ENCODE measurements at places on chromosomes 11 and 22.
A peak's percentile ranks its signal among the peaks of the same experiment; 100 is the strongest.

- peak; percentile 67 for DNase-seq
Observed at GRCh38 chr11:66068923-66069714, 953 bp upstream of the PACS1 start.

DNA sequence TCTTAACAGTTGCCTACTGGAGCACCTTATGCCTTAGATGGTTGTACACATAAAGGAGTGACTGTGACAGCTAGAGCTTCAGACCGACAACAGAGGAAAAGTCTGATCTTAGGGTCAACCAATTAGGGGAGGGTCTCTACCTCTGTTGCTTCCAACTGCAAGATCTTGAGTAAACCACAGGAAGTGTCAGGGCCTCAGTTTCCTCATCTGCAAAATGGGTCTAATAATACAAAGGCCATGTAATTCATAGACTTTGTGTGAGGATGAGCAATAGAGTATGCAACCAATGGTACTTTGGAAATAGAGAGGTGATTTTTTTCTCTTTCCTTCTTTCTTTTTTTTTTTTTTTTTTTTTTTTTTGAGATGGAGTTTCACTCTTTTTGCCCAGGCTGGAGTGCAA lies 16.4 kb upstream of the ANO1 start:
- DNase-seq, result no peak

- DNase-seq, result no peak
Observed at GRCh38 chr11:134535029-134536025, 123.3 kb upstream of the B3GAT1 start.

DNA sequence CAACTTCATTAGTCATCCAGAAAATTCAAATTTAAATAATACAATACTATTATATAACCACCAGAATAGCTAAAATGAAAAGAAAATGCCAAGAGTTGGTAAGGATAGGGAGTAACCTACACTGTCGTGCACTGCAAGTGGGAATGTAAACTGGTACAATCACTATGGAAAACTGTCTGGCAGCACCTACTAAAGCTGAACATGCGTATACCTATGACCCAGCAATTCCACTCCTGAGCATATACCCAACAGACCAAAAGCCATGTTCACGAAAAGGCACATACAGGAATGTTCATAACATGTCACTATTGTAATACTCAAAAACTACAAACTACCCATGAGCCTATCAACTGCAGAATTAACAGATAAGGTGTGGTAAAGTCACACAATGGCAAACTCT lies 32.7 kb downstream of the DENND5A start:
- DNase-seq, result no peak

DNA sequence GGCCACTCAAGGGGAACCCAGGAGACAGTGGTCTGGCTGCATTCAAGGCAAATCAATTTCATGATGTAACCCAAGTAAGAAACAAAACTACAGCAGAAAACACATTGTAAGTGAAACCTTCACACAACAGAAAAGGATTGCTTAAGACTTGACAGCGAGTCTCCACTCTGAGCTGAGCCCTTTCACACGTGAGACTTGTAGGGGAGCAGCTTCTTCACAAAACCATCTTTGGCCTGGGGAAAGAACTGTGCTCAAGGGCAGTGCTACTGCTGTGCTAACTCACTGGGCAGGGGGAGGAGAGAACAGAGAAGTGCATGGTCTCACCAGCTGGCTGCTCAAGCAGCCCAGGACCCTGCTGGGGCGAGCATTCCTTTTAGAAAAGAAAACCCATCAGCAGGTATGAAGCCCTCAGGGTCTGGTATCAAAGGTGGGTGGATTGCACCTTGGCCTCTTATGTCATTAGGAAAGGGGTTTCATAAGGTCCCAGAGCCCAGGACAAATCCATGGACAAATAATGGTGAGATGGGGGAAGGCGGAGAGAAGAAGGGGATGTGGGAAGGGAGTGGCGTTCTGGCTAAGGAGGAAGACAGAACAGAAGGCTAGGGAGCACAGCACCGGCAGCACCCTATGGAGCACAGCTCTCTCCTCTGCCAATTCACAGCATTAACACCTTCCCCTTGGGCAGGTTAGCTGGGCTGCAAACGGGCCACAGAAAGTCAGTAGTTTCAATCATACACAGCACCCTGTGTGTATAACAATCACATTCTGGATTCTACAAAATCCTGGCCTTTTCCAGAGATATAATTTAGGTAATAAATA lies 20.6 kb upstream of the RAPSN start:
- no peak for DNase-seq

GRCh38 chr11:117019871-117020270 lies 78.4 kb downstream of the SIK3 start:
- no peak for DNase-seq

DNA sequence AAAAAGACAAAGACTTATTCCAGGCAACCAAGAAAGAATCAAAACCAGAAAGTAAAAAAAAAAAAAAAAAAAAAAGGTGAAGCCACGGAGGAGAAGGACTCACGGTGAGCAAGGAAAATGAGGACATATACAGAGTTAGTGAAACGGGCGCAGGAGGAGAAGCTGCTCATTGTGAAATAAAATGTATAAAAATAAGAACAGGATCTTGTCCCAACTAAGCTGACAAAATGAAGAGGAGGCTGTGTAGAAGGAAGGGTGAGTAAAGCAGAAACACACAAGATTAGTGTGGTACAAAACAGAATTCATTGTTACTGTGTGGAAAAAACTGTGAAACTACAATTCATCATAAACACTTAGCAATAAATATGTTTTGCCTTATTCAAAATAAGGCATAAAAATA lies 7.6 kb downstream of the IL17REL start:
- no peak for DNase-seq

- no peak for DNase-seq
Observed at GRCh38 chr11:26043665-26044064, 288.3 kb upstream of the ANO3 start.

DNA sequence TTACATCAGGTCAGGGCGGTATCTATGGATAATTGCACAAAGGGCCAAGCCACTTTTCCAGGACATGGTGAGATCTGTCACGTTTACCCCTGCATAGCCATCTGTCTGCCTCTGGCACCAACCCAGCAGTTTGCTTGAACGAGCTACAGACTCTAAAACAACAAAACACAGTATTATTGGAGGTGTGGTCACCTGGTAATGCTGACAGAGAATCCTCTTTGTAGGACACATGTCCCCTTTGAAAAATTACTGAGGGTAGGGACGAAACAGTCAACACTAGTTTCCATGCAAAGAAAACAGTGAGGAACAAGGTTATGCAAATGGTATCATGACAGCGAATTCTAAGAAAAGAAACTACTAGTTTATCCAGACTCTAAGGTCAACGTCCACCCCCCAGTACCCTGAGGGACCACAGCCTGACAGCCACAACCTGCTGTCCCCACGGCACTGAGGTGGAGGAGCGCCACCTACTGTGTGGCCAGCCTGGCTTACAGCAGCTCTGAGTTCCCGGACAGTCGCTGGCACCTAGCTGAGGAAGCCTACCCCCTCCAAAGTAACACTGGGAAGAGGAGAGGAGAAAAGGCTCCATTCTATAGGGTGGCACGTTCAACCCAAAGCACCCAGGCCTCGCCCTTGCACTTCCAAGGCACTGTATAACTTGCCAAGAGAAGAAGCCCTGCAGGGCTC lies 117.4 kb upstream of the BID start:
- no peak for DNase-seq

- no peak for DNase-seq
Observed at GRCh38 chr22:21659864-21660525, 5.8 kb upstream of the PPIL2 start.

DNA sequence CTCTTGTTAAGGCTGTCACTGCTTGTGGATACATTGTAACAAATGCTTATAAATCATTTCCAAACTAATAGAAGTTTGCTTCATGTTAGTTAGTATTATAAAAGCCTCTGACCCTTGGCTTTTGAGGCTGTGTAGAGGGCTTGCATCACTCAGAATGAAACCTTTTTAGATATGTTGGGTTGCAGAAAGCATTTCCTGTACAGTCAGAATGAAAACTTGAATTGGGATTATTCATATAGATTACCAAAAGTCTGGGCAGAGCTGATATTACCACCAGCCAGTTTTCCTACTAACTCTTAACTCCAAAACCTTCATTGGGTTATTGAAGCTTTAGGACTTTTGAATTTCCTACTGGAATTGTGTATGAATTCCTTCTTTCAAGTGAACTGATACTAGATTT lies 12.0 kb downstream of the KMT2A start:
- DNase-seq, result peak; percentile 66

DNA sequence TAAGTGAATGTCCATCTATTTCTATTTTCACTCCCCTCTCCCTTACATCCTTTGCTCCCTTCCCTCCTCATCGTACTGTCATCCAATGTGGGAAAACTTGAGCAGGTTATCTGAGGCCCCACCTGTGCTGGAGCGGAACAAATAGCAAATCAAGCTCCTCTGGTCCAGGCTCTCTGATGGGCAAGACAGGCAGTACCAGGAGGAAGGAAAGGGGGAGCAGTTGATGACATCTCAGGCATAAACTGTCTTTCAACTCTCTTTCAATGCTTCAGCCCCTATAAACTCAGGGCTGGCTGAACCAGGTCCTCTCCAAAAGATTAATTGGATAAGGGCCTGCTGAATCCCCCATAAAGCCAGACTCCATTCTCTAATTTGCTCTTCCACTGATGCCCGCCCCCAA lies 1.5 kb upstream of the CCKBR start:
- no peak for DNase-seq

- DNase-seq, result peak; percentile 22
Observed at GRCh38 chr11:47329987-47330931, 22.2 kb downstream of the MYBPC3 start.

- no peak for DNase-seq
Observed at GRCh38 chr22:37118083-37118482, 8.6 kb upstream of the TMPRSS6 start.

GRCh38 chr11:73380331-73380730 lies 4.1 kb downstream of the RELT start:
- no peak for DNase-seq

DNA sequence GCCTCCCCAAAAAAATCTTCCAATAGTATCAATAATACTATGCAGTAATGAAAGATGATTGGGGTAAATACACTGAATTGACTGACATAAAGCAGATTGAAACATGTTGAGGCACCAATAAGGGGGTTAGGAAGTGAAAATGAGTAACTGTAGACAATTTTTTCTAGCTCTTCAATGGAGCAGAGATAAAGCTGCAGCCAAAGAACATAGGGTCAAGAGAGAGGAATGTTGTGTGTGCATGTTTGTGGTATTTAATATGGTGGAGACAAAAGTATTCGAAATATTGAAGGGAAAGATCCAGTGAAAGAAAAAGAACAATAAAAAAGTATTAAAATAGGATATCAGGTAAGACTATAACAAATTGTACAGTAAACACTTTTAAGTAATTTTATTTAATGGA lies 450.0 kb upstream of the CCDC179 start:
- DNase-seq, result peak; percentile 16

DNA sequence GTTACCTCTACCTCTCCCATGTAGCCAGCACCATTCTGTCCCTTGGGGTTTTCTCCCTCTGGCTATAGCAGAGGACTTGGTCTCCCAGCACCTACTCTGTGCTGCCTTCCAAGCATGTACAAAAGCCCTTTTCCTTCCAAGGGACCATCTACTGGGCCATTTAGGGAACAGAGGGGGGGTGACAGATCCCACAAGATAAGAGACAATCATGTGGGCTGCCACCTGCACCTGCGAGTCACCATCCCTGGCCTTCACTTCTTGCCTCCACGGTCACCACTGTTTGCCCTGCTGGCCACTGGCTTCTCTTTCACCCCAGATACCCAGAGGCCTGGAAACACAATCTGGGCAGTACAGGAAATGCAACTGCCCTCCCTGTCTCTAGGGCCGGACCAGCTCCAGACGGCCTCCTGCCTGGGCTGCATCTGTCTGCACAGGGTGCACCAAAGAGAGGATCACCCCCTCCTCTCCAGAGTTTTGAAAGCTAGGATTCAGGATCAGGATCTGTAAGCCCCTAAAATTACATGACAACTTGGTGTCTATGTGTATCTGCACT lies 160.8 kb upstream of the NECTIN1 start:
- DNase-seq, result no peak

GRCh38 chr22:24112188-24112587 lies 69.1 kb upstream of the SUSD2 start:
- DNase-seq, result peak; percentile 42

DNA sequence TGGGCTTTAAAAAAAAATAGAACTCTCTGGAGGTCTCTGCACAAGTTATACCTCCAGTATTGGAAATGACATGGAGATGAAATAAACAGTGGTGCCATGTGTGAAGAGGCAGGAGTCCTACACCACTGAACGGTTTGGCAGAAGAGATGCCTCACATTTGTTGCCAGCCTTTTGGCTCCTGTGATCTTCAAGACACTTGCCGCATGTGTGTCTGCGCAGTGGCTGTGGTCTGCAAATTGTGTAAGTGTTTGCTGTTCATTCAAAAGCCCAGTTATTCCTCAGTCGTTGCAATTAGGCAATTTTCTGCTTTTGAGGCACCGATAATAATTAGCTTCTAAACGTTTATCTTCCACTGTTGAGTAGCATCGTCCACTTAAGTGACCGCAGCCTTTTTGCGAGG lies 319.1 kb downstream of the BRD1 start:
- no peak for DNase-seq

- peak; percentile 78 for DNase-seq
Observed at GRCh38 chr11:85875505-85875904, 20.3 kb downstream of the CCDC83 start.

DNA sequence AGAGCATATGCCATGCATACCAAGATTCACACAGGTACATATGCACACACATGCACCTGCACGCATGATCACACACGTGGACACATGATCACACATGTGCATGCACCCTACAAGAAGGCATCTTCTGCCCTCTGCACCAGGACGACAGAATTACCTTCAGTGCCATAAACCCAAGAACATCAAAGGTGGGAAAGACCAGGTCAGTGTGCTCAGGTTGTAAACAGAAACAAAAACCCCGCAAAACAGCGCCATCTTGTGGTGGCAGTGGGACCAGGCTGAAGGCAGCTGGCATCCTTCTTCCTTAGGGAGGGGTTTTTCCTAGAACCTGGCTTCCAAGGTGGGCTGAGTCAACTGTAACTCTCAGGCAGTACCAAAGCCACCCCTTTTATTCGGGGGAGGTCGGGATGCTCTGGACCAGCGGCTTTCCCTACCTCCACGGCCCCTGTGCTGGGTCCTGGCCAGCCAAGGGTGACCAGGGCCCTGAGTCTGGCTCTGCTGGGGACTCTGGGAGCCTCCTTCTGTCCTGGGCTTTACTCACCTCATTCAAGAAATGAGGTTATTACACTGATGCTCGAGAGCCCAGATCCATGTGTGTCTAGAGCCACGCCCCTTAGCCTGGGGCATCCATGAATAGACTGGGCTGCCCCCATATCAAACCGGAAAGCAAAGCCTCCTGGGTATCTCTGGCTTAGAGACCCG lies 69.4 kb upstream of the FGF3 start:
- DNase-seq, result peak; percentile 68

DNA sequence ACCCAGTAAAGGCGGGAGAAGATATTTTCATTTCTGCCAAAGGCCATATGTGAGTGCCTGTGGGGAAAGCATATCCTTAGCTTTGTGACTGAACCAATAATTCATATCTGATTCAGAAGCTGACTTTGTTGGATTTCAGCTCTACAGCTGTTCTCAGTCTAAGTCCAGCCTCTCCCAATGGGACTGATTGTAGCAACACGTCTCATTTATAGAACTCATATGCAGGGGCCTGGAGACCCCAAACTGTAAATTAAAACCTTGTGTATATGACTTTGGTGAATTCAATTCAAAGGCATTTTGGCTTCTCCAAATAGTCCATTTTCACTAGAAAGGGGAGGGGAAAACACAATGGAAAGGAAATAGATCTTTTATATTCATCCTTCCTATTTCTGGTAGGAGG lies 250.4 kb upstream of the SORL1-AS1 start:
- no peak for DNase-seq

GRCh38 chr11:13091373-13091772 lies 82.3 kb downstream of the RASSF10 start:
- DNase-seq, result peak; percentile 53

- DNase-seq, result peak; percentile 96
Observed at GRCh38 chr11:102802341-102802740, 4.4 kb upstream of the MMP1 start.
